ENCODE measurements at places on chromosomes 6 and 20.

DNA sequence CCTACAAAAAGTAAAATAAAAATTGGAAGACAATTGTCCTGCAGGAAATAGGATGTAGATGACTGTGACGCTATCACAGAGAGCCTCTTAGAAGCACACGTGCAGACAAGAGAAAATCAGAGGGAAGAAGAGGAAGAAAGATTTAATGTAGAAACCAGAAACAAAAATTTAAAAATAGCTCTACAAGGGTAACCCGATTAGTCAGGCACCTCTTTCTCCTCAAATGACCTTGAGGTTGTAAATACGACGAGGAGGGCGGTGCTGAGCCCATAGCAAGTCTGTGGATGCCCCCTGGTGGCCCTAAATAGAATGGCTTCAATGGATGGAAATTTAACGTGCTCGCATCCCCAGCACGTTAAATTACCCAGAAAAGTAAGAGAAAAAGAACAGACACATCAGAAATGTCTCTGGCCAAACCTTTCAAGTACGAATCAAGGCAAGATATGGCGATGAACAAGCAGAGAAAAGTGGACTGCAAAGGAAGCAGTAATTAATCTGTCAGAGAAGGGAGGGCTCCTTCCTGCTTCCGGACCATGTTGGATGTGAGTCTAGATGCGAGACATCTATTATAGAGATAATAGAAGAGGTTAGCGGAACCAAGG is 4.2 kb upstream of the PRPH2 start:
- peak; percentile 89 for DNase-seq

- no peak for DNase-seq
Measured at GRCh38 chr20:31974296-31974695, 6.3 kb downstream of the XKR7 start.

GRCh38 chr6:21143645-21144044 is 449.9 kb upstream of the SOX4 start:
- no peak for DNase-seq

DNA sequence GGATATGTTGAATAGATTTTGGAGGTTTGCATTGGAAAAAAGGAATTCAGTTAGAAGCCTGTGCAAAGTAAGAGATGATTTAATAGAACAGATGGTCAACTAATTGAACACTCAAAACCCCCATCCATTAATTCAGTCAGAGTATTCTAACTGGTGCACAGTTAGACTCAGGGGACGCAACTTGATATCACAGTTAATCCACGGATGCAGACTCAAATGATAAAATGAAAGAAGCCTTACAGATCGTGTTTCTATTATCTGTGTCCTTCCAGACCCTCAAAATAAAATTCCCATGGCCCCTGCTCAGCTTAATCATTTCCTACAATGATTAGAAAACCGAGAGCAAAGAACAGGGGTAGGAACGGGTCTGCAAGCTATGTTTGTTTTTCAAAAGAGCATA is 45.4 kb upstream of the DTNBP1 start:
- DNase-seq, result no peak

- DNase-seq, result peak; percentile 56
Measured at GRCh38 chr20:40493549-40493948, 195.5 kb downstream of the MAFB start.

DNA sequence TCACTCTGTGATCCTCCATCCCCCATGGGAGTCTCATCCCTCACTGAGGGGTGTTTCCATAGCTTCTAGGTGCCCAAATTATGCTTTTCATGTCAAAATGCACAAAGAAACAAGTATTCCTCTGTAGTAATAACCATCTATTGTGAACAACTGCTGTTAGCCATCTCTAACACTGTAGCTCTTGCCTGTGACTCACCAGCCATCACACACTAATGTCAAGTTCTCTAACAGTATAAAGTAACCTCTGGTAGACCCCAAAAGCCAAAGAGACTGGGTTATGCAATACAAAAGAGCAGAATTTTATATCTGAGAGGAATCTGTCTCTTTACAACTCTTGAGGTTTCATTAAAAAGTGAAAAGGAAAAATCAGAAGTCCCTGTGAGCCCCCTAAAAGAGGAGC is 25.4 kb upstream of the IYD start:
- DNase-seq, result no peak

- DNase-seq, result peak; percentile 18
Measured at GRCh38 chr6:4021854-4022695, 56.9 kb downstream of the FAM217A start.

DNA sequence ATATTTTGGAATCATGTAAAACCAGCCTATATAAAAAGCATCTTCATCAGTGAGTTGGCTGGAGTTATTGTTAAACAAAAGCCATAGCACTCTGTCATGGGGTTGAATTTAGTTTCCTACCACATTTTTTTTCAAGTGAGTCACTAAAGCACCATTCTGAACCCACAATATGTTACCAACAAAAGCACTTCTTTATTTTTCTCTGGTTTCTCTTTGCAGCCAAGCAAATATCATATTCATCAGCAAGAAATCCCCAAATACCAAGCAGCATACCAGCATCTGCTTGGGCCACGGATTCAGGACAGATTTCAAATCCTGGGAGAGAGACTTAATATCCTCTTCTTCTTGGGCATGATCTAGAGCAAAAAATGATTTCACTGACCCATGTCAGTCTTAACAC is 441.4 kb downstream of the BCKDHB start:
- no peak for DNase-seq

Data from lung microvascular endothelial cell (primary cell).